ENCODE measurements at places on chromosomes 16 and 17.
A peak's percentile ranks its signal among the peaks of the same experiment; 100 is the strongest.

DNA sequence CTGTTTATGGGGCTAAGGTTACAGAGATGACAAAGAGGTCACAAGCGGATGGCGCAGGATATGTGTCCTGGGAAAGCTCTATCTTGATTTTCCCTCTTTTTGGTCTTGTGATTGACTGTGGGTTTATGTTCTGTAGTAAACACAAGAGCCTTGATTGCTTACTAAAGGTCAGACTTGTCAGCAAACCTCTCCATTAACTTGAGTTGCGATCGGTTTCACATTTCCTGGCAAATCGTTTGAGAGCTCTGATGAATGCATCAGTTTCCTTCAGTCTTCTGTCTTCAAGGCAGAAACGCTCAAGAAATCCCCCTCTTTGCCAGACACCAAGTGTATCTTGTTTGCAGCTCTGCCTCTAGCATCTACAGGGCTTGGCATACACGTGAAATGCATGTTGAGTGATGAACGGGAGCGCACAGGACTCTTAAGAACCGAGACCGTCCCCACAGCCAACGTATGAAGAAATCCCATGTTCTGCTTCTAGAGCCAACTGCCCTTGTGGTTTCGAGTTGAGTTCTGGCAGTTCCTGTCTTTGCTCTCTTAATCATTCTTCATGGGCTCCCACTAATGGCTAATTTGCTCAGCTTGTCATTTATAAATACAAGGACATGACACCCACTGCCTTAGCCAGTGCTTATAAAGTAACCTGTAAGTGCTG, 143.3 kb downstream of the PITPNC1 start:
- DNase-seq: no peak

GRCh38 chr17:51860954-51861561, 297.5 kb downstream of the CA10 start:
- peak; percentile 24 for DNase-seq

GRCh38 chr16:56679818-56680217, 2.5 kb upstream of the MT1X start:
- no peak for DNase-seq

DNA sequence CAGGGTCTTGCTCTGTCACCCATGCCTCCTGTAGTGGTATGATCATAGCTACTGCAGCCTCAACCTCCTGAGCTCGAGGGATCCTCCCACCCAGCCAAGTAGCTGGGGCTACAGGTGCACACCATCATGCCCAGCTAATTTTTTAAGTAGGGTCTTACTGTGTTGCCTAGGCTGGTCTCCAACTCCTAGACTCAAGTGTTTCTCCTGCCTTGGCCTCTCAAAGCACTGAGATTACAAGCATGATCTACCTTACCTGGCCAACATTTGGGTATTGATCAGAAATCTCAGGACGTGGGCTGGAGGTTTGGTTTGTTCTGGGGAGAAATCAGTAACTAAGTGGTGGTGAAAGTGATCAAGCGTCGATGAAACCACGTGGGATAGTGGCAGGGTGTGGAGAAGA, 4.1 kb downstream of the CHD9 start:
- no peak for DNase-seq

GRCh38 chr16:5906351-5906750, 808.8 kb upstream of the EEF2KMT start:
- no peak for DNase-seq

- no peak for DNase-seq
These were observed 182.8 kb downstream of the FTO start for GRCh38 chr16:53886482-53887378.

- no peak for DNase-seq
These were observed 196.8 kb downstream of the TOX3 start for GRCh38 chr16:52350031-52350642.

DNA sequence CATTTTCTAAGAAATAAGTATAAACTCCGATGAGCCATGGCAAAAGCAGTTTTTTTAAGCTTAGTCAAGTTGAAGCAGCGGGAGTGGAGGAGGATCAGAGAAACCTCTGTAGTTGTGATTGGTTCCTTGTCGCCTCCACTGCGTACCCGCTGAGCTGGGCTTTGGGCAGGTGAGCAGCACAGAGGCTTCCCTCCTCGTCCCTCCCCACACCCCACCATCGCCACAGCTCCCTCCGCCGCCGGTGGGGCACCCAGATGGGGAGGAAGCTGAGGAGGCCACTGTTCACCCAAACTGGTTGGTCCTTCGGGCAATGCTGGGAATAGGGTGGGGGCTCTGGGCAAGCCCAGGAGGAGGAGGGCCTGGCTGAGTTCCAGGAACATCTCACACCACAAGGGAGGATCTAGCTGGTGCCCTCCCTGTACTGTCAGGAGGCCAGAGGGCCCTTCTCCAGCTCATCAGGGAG, 5.2 kb upstream of the MRPL38 start:
- no peak for DNase-seq

GRCh38 chr16:27475561-27475960, 73.6 kb downstream of the IL21R start:
- no peak for DNase-seq

GRCh38 chr16:89257281-89257731, 39.8 kb downstream of the ZNF778 start:
- no peak for DNase-seq

DNA sequence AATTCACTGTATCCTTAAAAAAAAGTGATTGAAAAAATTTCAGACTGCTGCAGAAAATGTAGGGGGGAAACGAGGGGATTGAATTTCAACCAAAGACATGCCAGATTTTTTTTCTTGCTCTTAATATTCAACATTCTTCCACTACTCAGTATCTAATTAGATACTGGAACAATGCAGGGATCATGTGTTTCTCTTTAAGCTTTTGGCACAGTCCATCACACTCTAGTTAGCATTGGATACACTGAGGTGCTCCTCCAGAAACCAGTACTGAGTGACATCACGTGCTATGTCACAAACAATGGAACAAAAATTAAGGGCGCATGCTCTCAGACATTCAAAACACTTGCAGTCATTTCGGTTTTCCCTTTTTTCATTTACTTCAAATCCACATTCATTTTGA, 298.6 kb upstream of the PSMD7 start:
- DNase-seq: no peak
